ENCODE measurements at places on chromosomes 5 and 9.

- no peak for DNase-seq
Observed at GRCh38 chr9:109780453-109781033, 545 bp downstream of the PALM2AKAP2 start.

- no peak for DNase-seq
Observed at GRCh38 chr9:7045361-7045760, 287.6 kb downstream of the KDM4C start.

DNA sequence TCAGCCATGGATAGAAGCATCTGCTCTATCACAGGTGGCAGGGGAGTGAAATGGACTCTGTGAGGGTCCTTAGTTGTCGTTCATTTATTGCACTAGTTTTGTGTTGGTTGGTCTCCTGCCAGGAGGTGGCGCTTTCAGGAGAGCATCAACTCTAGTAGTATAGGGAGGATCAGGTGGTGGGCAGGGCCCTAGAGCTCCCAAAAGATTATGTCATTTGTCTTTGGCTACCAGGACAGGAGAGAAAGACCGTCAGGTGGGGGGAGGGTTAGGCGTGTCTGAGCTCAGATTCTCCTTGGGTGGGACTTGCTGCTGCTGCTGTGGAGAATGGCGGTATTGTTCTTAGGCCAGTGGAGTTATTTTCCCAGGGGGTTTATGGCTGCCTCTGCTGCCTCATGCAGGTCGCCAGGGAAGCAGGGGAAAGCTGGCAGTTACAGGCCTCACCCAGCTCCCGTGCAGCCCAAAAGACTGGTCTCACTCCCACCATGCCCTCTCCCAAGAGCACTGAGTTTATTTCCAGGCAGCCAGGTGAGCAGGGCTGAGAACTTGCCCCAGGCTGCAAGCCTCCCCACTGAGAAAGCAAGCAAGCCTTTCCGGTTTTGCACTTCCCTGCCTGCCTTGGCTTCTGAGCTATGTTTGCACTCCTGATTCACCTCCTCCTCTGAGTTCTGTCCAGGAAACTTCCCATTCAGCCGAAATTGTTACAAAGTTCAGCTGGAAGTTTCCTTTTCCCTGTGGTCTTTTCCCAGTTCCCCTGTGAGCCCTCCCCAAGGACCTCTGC lies 317.3 kb downstream of the TAF11L14 start:
- DNase-seq: no peak

- DNase-seq: no peak
Observed at GRCh38 chr9:108994695-108995094, 18.6 kb downstream of the CTNNAL1 start.

- no peak for DNase-seq
Observed at GRCh38 chr9:121120386-121120785, 45.6 kb downstream of the CNTRL start.

GRCh38 chr9:137787786-137788505 lies 89.6 kb upstream of the CACNA1B start:
- no peak for DNase-seq

DNA sequence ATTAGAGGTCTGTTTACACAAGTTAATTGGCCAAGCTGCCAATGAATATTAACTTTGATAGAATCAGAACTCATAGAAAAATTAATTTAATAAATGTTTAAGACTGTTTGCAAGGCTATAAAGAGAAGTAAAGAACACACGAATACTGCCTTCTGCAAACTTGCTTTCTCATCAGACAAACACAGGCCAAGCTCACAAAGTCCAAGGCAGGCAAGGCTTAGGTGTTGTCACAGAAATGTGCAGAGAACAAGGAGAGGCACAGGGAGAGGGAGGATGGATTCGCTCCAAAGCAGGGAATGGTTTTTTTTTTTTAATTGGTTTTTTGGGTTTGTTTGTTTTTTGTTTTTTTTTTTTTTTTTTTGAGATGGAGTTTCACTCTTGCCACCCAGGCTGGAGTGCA lies 43.4 kb downstream of the RETREG1 start:
- DNase-seq: no peak

- peak; percentile 94 for DNase-seq
Observed at GRCh38 chr5:160421625-160422258, at the start of gene PTTG1. TSS of gene PTTG1 (plus strand) at chr5:160421855. CDS start at chr5:160422313, 458 bp downstream.

GRCh38 chr5:170747851-170748250 lies 35.7 kb upstream of the GABRP start:
- no peak for DNase-seq

DNA sequence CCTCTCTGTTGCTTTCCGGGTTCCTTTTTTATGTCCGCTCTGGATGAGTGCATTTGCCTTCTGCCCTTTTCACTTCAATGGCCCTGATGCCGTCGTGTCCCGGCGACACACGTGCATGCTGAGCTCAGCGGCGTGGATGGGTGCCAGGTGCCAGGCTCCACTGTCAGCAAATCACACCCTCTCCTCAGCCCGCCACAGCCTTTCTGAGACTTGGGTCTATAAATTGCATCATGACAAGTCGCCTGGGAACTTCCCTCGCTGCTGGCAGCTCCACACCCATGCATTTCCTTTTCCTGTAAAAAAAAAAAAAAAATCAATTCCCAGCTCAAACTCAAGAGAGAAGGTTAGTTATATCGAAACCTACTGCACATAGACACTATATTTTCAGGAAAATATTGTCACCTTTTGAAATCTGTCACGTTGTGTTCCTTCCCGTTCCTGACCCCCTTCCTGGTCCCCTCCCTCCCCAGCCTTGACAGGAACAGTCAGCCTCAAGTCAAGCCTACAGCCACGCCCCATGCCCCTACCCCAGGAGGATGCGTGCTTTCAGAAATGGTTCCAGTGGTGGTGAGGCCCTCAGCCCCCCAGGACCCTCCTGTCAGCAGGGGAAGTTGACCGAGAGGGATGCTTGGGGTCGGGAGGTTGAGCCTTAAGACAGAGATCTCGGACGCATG lies 110.3 kb upstream of the PTCH1 start:
- no peak for DNase-seq

GRCh38 chr5:14490309-14490711 lies 91.3 kb upstream of the OTULINL start:
- no peak for DNase-seq

DNA sequence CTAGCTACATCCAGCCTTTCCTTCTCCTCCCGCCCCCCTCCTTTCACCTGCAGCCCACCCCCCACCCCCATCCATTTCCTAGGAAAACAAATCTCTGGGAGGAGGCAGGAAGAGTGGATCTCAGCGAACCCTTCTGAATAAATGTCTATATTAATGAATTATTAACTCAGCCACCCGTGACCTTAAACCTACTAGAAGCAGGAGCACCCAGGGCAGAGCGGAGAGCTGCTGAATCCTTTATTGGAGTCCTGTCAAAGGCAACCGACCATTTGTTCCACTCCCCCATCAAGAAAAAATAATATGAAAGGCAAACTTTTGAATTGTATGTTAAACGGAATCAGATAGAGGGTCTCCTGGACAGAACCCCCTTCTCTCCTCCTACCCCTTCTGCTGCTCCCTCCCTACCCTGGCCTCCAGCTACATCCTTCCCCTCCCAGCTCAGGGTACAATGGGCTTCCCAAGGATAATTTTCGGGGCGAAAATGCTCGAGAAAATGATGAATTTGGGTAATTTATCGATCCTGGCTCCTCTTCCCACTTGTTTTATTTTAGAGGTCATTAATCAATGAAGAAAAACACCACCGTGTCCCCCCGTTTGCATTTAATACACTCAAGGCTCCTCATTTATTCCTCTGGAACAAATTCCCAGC lies 3.3 kb upstream of the PRDM6 start:
- DNase-seq: no peak

GRCh38 chr5:61330845-61331406 lies 1.1 kb upstream of the ZSWIM6 start:
- DNase-seq: peak; percentile 55

GRCh38 chr9:19050637-19051591 lies 1.7 kb downstream of the RRAGA start:
- no peak for DNase-seq

DNA sequence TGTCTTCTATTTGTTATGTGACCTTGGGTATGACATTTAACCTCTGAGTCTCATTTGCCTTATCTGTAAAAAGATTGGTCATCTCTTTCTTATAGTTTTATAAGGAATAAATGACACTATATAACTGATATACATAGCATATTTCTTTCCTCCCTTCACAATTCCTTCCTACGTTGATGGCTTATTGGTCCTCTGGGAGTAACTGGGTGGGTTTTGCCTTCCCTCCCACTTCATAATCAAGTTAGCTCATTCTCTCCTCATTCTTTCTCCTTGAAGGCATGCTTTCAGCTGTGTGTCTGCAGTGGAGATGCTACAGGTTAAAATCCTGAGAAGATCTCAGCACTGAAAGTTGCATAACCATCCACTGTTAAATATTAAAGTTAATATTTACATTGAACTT lies 382.4 kb downstream of the TMEM38B start:
- DNase-seq: no peak

DNA sequence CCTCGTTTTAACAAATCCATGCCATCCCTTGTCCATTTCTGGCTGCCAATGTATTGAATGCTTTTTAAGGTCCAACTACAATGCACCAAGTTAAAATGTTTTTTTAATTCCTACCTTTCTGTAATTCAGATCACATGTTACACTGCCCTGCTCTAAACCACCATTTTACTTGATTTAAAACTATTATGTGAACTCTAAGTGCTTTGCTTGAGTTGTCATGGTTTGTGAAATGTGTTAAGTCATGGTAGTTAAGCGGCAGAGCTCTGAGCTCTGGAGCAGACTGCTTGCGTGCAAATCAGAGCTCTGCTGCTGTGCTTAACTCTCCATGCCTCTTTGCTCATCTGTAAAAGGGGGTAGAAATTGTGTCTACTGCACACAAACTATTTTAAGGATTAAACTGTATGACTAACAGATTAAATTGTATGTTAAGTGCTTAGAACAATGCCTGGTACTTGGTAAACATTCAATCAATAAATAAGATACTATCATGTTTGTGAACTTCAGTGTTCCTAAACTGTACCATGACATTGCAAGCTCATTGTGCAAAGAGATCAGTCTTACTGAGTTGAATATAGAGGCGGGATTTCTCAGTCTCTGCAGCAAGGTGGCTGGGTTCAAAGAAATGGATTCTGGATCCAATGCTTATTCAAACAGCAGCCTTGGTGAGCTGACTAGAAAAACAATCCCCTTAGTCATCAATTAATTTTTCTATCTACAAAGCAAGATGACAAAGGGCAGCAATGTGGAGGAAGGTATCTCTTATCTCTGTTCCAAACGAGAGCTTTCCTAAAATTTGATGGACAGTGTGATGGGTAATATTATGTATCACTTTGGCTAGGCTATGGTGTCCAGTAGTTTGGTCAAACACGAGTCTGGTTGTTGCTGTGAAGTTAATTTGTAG lies 16.1 kb upstream of the CMBL start:
- no peak for DNase-seq

- DNase-seq: no peak
Observed at GRCh38 chr5:144361406-144361805, 190.7 kb downstream of the KCTD16 start.

DNA sequence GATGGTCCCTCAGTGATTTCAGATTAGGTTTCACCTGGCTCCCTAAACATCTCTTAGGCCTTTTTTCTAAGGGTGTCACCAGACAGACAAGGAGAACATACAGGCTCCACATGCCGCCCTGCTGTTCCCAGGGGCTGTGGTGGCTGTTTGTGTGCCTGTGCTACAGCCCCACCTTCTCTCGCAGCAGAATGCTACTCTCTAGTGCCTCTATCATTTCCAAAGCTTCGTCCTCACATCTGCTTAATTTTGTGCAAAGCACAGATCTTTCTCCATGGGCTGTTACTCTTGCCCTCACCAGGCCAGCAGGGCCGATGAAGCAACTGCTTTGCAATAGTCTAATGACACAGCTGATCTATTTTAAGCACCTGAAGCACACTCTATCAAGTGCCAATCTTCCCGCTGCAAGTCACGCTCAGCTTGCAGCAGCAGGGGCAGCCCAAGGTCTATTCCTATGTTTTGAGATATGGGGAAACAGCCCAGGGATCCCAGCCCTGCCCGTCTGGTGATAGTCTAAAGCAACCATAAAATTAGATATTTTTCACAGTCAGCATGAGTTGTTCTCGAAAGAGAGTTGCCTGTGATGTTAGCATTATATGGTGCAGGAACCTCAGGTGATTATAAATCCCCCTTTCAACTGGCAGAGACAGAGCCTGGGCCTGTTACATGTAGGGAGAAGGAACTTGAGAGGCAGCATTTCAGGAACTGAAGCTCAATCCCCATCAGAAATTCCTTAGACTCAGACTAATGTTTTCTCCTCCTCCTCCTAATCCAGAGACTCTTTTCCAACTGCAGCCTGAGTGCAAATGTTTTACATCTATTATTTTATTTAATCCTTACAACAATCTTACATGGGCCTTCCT lies 12.7 kb downstream of the ABLIM3 start:
- DNase-seq: peak; percentile 85

DNA sequence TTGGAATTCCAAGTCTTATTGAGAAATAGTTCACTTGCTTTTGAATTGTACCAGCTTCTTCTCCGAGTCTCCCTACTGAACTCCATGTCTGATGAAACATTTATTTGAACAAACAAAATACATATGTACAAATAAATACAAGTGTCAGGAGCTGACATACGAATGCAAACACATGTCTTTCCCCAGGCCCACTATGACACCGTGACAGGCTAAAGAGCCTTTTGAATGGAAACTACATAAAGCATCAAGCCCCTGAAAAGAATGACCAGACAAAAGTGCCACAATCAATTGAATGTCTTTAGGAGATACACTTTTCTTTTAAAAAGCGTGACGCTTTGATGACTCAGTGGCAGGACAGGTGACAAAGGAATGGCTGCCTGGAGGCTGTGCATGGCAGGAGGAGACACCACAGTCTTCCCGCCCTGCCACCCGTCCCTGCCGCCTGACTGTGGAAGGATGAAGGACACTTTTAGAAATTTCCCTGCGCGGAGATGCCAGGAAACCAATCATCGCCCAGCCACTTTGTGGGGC lies 112.4 kb upstream of the BNC2 start:
- DNase-seq: peak; percentile 6

DNA sequence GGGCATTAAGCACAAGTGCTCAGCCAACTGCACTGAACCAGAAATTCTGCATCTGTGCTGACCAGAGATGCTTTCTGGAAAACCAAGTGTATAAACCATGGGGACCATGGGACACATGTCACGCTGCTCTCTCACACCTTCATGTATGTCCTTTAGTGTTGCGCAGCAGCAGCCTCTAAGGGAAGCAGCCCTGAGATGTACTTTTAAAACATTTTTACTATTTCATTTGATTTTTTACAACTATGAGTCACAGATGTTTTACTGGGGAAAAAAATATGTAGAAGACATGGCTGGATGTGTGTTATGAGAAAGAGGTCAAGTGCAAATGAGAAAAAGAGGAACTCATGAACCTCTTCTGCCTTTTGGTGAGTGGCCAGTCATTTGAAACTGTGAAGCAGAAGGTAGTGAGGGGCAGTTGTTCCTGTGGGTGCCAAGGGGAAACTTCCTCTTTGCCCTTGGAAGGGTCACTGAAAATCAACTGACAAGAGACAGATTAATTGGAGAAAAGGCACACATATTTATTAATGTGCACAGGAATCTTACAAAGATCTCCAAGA lies 31.4 kb upstream of the SYK start:
- DNase-seq: no peak

DNA sequence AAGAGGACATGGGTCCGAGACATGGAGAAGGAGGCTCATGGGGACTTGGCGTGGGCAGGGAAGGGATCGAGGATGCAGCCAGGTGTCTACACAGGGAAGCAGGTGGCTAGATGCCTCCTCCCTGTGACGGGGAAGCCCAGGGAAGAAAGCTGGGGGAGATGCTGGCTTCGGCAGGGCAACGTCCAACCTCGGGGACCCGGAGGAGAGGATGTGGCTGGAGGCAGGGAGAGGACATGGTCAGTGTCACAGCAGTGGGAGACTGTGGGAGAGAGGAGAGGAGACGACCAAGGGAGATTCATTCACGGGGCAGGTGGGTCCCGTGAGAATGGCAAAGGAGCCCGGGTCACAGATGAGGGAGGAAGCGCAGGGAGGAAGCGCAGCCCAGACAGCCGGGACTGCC lies 73.2 kb upstream of the PHYKPL start:
- no peak for DNase-seq
